PC-9 (cell line): ENCODE measurements at places on chromosomes 1 and 21. TPM values are rescaled to one million over a fixed set of nuclear protein-coding genes. Genes with fewer than 3 reads are reported as not detected.

DNA sequence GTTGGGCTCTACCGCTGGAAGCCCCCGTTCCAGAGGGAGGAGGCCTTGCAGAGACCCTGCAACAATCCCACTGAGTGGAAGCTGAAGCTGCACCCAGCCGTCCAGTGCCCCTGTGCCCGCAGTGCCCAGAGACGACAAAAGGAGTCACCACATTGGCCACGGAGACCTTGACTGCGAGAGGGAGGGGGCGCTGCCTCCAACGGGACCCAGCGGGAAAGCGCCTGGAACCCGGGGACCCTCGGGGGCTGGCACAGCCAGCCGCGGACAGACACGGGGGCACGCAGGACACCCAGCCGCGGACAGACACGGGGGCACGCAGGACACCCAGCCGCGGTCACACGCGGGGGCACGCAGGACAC is 22.5 kb downstream of the CFAP74 start:
- DNase-seq: no peak

The RORC gene
- total RNA-seq: 0.35 and 0.70 TPM in 2 replicates

DNA sequence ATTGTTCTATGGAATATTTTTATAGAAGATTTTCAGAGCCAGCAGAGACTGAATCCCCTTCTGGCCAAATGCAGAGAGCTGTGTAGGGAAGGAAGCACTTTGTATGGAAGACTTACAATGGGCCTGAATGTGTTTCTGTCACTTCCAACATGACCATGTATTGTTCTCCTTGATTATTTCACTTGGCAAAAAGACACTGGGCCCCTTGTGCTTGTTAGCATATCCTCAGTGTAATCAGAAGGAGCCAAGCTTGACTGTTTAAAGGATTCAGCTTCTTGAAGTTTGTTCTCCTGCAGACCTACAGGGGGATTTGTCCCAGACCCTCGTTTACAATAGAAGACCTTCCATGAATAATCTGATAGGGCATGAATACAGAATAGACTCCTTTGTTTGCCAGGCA is 48.1 kb upstream of the UBE2U start:
- no peak for DNase-seq

DNA sequence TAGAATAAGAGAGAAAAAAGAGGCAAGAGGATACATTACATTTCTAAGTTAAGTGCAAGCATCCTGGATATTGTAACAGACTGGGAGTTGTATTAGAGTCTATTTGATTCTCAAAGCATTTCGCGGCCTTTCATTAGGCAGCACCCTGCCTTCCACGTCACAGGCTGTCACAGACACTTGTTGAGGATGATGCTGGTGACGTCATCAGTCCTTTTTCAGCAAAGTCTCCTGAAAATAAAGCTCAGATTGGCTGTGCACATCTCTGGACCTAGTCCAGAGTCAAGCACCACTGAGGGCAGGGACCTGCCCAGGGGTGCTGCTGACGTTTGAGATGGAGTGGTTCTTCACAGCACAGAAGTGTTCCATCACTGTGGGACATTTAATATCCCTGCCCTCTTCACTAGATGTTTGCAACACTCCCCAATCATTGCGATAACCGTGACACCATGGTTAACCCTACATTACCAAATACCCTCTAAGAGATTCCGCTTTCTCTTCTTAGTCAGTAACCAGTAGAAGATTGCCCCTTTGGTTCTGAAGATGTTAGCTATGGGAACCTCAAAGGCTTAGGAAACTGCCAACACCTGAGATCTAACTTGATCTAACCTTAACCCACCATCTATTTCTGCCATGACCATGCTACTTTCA is 72.7 kb upstream of the F3 start:
- no peak for DNase-seq

DNA sequence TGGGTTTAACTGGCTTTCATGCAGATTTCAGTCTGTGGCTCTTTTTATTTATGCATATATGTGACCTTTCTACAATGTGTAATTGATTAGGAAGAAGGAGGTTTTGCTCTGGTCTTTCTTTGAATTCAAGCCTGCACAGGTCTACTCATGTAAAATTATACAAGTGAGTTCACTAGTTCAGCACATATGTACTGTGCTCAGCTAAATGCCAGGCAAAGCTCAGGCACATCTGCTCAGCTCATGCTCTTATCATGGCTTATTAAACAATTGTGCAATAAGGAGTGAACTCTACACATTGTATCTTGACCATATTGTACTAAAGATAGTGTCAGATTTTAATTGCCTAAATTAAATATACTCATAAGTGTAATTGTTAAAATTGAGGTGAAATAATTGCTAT is 378.4 kb downstream of the ADGRL2 start:
- DNase-seq: no peak

GRCh38 chr1:1075148-1075935 is 1.2 kb upstream of the RNF223 start:
- no peak for DNase-seq

The BLZF1 gene
- total RNA-seq: 14.7 and 15.6 TPM in 2 replicates

The HNRNPCL2 gene
- not detected in 2 replicates for total RNA-seq

The OR2L8 gene
- total RNA-seq: not detected in 2 replicates

DNA sequence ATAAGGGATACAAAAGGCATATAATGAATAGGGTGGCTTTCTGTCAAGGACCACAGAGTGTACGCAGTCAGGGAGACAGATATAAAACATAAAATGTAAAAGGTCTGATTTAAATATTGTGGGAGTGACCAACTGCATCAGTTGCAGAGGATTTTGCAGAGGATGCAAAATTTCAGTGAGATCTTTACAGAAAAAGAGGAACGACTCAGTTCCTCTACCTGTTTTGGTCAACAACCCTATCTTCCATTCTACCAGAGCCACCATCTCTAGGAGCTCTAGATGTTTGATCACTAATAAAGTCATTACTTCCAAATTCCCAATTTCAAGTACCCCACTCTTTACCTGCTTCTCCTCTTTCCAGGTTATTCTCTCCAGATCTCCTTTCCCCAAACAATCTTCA is 16.5 kb downstream of the SOD1 start:
- DNase-seq: no peak

The ATP6V1G3 gene
- not detected in 2 replicates for total RNA-seq

- DNase-seq: no peak
Observed at GRCh38 chr1:36782785-36783184, 251.5 kb downstream of the GRIK3 start.

DNA sequence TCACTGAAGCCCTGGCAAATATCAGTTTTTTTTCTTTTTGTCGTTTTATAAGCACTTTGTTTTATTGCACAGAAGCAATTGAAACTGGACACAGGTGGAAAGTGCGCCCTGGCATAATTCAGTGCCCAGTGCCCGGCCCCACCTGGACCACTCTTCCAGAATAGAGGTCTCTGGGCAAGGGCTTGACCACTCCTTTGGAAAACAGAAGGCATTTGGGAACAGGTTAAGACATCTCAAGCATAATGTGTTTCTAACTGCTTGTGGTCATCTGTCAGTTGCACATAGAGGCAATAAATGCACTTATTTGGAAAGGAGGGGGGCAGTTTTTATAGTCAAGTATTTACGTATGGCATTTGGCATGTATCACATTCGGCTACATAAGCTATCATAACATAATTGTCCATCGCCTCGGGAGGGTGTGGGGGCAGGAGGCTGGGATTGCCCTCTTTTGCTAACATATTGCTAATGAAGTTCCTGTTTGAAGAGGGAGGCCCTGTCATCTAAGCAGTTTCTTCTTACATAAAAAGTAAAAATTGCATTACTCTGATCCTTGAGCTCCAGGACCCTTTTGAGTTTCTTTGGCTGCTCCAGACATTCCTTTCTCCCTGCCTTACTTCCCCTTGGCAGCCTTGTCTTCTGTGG is 14.7 kb upstream of the CD2 start:
- no peak for DNase-seq

GRCh38 chr1:94648225-94649007 is 106.9 kb upstream of the F3 start:
- DNase-seq: peak; percentile 100

The DNAJC28 gene
- 1.1 and 1.3 TPM in 2 replicates for total RNA-seq

GRCh38 chr1:62810420-62811274 is 26.7 kb downstream of the ATG4C start:
- no peak for DNase-seq

The CYYR1 gene
- total RNA-seq: not detected in 2 replicates

- DNase-seq: no peak
Observed at GRCh38 chr21:42722808-42723473, 69.5 kb downstream of the PDE9A start.

- DNase-seq: no peak
Observed at GRCh38 chr1:4837752-4838151, 183.3 kb downstream of the AJAP1 start.

GRCh38 chr1:221641811-221642210 is 100.1 kb downstream of the DUSP10 start:
- no peak for DNase-seq

- no peak for DNase-seq
Observed at GRCh38 chr1:220353229-220354012, 81.2 kb upstream of the RAB3GAP2 start.

The CLDN17 gene
- total RNA-seq: not detected in 2 replicates

DNA sequence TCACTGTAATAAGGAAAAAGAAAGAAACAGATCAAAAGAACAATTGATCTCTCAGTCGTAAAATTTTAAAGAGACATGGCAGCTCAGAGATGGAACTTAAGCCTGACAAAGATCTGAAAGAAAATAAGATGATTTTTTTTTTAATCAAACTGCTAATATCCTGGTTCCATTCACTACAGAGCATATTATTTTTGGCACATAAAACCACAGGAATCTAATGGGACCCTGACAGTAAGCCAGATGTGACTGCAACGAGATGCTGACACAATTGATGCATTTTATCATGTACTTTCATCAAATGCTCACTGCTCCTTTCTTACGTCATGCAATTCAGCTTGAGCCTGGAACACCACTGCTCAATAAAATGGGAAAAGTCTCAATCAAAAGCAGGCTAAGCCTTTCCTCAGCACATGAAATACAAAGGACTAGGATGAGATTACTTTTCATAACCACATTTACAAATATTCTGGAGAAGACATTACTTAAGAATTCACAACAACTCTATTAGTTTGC is 16.6 kb downstream of the GPATCH2 start:
- DNase-seq: no peak
